ENCODE measurements at places on chromosomes 1 and 21.

- DNase-seq = no peak
These were observed 16.0 kb downstream of the VANGL2 start for GRCh38 chr1:160416369-160416768.

DNA sequence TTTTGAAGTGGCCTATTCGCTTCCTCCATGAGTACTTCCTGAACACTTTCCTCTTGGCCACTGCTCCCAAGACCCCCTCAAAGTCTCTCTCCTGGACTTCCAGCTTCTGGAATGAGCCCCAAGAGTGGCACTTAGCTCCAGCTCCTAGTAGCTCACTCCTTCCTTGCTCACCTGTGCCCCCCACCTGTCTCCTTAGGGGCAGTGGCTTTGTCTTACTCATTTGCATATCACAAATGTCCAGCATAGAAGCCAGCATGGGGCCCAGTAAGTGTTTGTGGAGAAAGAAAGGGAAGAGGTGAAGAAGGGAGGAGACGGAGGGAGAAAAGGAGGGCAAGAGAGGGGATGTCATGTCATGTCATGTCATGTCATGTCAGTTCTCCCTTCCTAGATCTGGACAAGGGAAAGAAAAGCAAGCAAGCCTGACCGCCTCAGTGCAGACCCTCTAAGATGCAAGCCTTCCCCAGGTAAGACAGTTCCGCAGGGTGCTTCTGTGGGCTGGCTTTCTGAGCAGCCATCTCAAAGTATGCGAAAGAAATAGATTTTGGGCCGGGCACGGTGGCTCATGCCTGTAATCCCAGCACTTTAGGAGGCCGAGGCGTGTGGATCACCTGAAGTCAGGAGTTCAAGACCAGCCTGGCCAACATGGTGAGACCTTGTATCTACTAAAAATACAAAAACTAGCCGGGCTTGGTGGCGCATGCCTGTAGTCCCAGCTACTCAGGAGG, 6.9 kb upstream of the MX1 start:
- no peak for DNase-seq

GRCh38 chr1:214552174-214552608, 789 bp upstream of the PTPN14 start:
- peak; percentile 52 for DNase-seq

GRCh38 chr1:55812281-55812680, 597.1 kb upstream of the USP24 start:
- DNase-seq = no peak

DNA sequence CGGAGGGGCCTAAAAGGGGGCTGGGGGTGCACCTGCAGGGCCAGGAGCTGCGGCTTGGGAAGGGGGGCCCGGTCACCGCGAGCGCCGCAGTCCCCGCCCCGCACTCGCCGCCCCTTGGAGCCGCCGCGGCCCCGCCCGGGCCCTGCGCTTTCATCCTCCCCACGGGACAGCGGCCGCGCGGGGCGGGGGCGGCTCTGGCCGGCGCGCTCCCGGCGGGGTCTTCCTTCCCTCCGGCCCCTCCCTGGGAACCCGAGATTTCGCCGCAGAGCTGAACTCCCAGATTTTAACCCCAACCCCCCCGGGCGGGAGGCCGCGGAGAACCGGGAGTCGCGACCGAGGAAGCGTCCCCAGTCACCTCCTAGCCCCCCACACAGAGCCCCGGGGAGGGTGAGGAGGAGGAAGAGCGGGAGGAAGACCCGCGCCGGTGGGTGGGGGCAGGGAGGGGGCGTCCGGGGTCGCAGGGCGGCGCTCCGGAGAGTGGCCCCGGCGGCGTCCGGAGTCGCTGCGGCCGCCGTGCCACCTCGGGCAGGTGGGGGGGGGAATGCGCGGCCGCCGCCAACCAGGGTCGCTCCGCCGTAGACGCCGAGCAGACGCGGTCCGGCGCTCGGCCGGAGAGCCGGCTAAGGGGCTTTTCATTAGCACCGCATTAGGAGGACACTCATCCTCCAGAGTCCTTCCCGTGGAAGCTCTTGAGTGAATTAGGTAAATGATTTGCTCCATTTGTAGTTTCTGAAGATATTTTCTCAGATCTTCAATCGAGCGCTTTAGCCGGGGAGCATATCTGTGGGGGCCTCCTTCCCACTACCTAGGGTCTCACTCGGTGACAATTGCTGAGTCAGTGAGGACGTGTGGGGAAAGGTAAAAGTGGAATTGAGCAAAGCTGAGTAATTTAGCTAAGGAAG, 31.6 kb upstream of the NFIA start:
- DNase-seq = peak; percentile 85

DNA sequence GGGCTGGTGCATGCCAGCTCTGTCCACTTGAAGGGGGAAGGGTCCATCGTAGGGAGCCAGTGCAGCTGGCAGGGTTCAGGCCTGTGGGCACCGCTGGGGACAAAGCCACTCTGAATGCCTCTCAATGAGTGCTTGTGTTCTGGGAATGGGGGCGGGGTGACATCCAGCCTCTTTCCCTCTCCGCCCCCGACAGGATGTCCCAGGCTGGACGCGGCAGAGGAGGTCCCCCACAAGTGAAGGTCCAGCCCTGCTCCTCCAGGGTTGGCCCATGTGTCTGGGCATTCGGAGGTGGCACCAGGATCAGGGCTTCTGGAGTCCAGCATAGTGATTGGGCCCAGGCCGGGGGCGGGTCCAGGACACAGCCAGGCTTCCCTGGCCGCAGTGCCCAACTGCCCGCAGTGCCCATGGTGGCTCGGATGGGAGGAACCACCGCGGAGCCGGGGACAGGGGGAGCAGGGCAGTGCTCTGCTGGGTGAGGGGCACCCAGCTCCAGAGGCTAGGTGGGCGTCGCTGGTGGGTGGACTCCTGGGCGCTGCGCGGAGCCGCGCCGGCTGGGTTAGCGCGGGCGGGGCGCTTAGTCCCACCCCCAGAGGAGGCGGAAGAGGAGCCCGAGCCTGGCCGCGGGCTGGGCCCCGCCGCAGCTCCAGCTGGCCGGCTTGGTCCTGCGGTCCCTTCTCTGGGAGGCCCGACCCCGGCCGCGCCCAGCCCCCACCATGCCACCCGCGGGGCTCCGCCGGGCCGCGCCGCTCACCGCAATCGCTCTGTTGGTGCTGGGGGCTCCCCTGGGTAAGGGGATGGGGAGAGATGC, at the start of gene SHISA4:
Gene SHISA4, plus strand, starts transcription at position 617 of the 808 bp plus-strand sequence. Its CDS starts 97 bp downstream, at position 714.
- peak; percentile 92 for DNase-seq

DNA sequence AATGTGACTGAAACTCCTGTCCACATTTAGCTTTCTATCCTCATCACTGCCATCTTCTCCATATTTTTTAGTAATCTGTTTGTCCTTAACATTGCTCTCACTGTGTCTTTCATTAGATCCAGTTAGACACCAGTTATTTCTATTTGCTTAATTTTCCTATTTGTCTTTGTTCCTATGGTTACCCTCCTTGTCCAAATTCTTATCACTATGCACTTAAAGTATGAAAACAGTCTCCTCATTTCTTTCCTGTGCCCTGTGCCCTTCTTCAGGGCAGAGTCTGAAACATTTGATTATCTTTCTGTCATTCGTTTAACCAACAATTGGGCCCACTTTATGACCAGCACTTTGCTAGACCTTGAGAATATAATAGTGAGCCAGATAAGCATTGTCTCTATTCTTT, 64.2 kb downstream of the SLC30A7 start:
- no peak for DNase-seq

DNA sequence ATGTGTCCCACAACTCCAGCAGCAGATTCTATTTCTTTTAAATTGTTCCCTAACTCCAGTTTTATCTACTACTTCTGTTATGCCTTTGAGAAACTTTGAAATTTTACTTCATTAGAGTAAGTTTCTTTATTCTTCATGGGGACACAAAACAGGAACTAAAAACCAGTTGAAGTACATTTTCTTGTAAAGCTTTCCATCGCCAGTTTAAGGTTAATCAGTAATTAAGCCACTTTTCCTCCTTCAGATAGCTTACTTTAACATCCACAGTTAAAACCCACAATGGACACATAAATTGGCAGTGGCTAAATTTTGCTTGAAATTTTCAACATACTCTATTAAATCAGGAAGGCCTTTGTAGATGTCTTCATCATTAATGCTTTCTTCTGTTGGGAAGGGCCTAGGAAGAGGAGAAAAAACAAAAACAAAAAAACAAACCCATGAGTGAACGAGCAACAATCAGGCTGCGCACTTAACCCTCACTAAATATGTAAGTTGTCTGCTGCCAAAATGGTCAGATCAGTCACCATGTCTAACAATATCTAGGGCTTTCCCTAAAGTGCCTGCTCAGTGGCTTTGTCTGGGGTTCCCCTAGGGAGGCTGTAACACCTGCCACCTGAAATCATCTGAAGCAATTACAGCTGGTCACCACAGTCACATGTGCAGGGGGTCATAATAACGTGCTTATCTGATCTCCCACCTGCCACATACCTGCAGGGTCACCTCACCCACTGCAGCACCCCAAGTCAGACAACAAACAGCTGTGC, 187.9 kb downstream of the VAV3 start:
- no peak for DNase-seq

- no peak for DNase-seq
These were observed 38.5 kb upstream of the FAM131C start for GRCh38 chr1:16111771-16112595.

GRCh38 chr1:15992187-15992553, 11.9 kb upstream of the SRARP start:
- DNase-seq = no peak

DNA sequence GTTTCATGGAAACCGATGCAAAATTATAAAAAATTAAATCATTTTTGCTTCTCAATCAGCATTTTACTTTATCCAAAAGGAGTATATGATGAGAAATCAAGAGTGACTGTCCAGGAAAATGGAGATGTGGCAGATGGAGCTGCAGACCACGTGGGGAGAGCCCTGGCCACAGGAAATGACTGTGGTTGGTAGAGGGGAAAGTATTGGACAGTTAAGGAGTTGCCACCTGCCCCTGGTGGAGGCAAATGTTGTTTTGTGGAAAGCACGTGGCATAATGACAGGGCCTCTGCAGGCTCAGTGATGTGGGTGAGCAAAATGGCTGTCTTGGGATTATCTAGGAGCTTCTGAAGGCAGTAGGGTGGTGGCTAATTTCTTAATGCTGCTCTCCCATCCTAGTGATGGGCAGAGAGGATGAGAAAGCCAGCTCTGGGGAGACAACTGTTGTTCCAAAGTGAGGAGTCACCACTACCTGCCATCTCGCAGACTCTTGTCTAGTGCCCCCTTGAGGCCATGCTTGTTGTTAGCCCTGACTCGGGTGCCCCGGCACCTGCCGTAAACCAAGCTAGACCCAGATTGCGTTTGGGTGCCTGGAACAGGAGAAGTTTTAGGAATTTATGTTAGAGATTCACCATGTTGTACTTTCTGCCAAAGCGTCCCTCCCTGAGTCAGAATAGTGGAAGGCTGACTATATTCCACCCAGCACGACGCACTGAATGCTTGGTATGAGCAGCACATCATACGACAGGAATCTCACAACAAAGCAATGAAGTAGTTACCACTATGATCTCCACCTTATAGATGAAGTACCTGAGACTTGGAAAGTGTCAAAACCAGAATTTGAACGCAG, 144.0 kb downstream of the ROR1 start:
- no peak for DNase-seq

Data from psoas muscle (tissue), 8 donors.